ENCODE measurements at places on chromosomes 16 and 17.

GRCh38 chr17:60107526-60108257, 29.0 kb upstream of the HEATR6 start:
- H3K4me1 ChIP-seq: no peaks in the 10 kb centered on the region
- H3K36me3 ChIP-seq: no peaks in the 10 kb centered on the region
- H3K27ac ChIP-seq: no peak overlapping the region
- DNase-seq: no peak
- H3K27me3 ChIP-seq: peaks cover 12% of the 10 kb centered on the region
- no peak overlapping the region for H3K4me3 ChIP-seq

DNA sequence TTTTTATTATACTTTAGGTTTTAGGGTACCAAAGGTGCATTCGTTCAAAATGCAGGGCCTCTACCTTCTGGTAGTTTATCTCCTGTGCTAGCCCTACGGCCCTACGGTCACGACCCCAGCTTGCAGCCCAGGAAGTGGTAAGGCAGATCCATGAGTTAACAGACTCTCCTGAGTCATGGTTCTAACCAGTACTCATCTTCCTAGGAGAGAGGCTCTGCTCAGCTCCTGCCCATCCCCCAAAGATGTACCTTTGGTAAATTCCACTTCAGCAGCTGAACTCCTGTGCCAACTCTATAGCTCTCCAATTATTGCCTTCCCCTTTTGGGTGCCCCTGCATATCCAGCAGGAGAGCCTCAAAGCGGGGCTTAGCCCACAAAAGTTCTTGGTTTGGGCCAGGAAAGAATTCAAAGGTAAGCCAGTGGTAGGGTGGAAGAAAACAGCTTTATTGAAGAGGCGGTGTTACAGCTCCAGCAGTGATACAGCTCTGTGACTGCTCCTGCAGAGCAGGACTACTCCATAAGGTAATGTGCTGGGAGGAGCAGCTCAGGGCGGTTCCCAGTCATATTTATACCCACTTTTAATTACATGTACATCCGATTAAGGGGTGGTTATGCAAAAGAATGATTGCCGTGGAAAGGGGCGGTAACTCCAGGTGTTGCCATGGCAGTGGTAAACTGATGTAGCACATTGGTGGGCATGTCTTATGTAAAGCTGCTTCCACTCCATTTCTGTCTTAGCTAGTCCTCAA, 241.4 kb downstream of the PMP22 start:
- H3K27ac ChIP-seq: no peak overlapping the region
- no peaks in the 10 kb centered on the region for H3K36me3 ChIP-seq
- peaks cover 4% of the 10 kb centered on the region for H3K27me3 ChIP-seq
- peaks cover 7% of the 10 kb centered on the region for H3K4me1 ChIP-seq
- no peak for DNase-seq
- no peak overlapping the region for H3K4me3 ChIP-seq

DNA sequence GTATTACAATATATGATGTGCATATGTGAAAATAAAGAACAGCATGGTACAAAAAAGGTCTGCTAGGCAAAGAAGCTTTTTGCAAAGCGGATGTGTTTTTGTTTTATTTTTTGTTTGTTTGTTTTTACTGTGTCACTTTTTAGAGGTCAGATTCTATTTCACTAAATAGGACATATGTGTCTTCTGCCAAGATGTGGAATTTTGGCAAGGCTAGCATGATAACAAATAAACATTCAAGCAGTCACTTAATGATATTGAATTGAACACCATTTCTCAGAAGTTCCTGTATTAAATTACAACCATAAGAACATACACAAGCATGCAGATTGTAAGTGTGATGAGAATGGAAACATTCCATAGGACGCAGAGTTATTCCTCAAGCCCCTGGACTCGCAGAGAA, 492.7 kb downstream of the WWOX start:
- no peak overlapping the region for H3K4me3 ChIP-seq
- no peaks in the 10 kb centered on the region for H3K36me3 ChIP-seq
- H3K27ac ChIP-seq: no peak overlapping the region
- no peaks in the 10 kb centered on the region for H3K27me3 ChIP-seq

DNA sequence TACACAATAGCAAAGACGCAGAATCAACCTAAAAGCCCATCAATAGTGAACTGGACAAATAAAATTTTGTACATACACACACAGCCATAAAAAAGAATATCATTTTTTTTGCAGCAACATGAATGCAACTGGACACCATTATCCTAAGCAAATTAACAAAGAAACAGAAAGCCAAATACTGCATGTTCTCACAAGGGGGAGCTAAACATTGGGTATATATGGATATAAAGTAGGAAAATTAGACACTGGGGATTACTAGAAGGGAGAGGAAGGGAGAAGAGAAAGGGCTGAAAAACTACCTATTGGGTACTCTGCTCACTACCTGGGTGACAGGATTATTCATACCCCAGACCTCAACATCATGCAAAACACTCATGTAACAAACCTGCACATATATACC, 28.2 kb downstream of the ADAMTS18 start:
- no peak for DNase-seq
- H3K4me3 ChIP-seq: no peak overlapping the region
- H3K27me3 ChIP-seq: no peaks in the 10 kb centered on the region
- H3K4me1 ChIP-seq: peaks cover 5% of the 10 kb centered on the region

GRCh38 chr17:8013731-8014557, 11.5 kb downstream of the GUCY2D start:
- H3K27me3 ChIP-seq: peaks cover 38% of the 10 kb centered on the region
- peak overlapping the region; percentile 49 for H3K4me3 ChIP-seq
- peaks cover 6% of the 10 kb centered on the region for H3K4me1 ChIP-seq
- H3K27ac ChIP-seq: no peak overlapping the region
- H3K36me3 ChIP-seq: no peaks in the 10 kb centered on the region
- DNase-seq: no peak

DNA sequence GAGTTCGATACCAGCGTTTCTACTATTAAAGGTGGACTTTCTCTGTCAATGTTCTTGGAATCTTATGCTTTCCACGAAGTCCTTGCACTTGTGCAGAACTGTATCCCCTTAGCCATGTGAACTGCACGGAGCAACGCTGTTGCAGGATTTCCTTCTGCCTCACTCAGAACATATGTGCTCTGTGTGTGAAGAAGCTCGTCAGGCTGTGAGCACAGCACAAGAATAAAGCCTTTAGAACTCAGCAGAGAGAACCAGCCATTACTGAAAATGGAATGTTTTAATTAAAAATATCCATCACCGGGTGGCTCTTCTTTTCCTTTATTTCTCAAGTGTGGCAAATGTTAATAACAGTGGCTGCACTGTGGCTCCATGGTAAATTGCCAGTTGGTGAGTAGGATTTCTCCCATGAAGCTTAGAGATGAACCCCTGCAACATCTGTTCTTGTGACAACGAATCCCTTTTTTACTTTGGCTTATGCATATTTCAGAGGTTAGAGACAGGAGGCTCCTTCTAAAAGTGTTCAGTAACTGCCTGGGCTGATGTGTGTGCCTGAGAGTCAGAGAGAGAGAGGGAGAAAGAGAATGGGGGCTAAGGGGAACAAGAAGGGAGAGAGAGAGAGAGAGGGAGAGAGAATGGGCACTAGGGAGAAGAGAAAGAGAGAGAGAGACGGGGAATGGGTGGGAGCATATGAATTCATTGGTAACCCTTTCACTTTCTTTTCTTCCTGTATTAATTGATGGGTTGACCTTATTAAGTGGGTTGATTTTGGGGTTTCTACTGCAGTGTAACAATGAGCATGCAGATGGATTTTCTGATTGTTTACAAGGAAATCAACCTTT, 50.0 kb downstream of the RPTOR start:
- H3K4me1 ChIP-seq: peaks cover 49% of the 10 kb centered on the region
- no peak for DNase-seq
- H3K27ac ChIP-seq: peak overlapping the region; percentile 57
- no peaks in the 10 kb centered on the region for H3K27me3 ChIP-seq
- H3K4me3 ChIP-seq: no peak overlapping the region
- H3K36me3 ChIP-seq: peaks cover 3% of the 10 kb centered on the region

GRCh38 chr16:60744198-60744597, 1292.0 kb downstream of the CDH8 start:
- no peak overlapping the region for H3K27ac ChIP-seq
- H3K4me3 ChIP-seq: no peak overlapping the region
- DNase-seq: no peak

DNA sequence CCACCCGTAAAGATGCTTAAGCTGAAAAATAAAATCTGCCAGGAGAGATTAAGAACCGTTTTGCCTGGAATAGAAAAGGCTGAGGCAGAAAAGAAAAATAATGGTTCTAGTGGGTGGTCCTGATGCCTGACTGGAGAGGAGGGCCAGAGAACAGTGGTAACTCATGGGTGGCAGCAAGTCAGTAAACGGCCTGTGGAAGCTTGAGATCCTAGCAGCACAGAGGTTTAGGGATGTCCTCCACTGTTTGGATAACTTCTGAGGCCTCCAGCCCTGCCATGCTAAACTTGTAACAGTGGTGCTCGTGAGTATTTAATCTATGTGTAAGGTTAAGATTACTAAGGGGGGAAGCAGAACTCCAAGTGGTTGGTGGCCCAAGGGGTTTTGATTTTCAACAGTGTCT, 21.2 kb upstream of the PHAF1 start:
- no peaks in the 10 kb centered on the region for H3K27me3 ChIP-seq
- no peaks in the 10 kb centered on the region for H3K36me3 ChIP-seq
- H3K27ac ChIP-seq: no peak overlapping the region
- H3K4me3 ChIP-seq: no peak overlapping the region
- H3K4me1 ChIP-seq: peaks cover 24% of the 10 kb centered on the region

- DNase-seq: no peak
- no peak overlapping the region for H3K4me3 ChIP-seq
- no peaks in the 10 kb centered on the region for H3K27me3 ChIP-seq
These were observed 31.9 kb downstream of the RMI2 start for GRCh38 chr16:11377154-11377553.

GRCh38 chr16:67170168-67170948, at the start of gene NOL3:
Gene NOL3 (plus strand): TSS chr16:67170538.
- peak within 1 kb of the TSS; percentile 88 for H3K27ac ChIP-seq
- no peak for DNase-seq
- H3K27me3 ChIP-seq: peaks cover 82% of the 10 kb centered on the region

GRCh38 chr16:80893686-80894085, 89.3 kb upstream of the CDYL2 start:
- no peaks in the 10 kb centered on the region for H3K27me3 ChIP-seq
- H3K4me1 ChIP-seq: peaks cover 6% of the 10 kb centered on the region
- DNase-seq: no peak
- no peak overlapping the region for H3K27ac ChIP-seq
- H3K36me3 ChIP-seq: no peaks in the 10 kb centered on the region
- H3K4me3 ChIP-seq: no peak overlapping the region

DNA sequence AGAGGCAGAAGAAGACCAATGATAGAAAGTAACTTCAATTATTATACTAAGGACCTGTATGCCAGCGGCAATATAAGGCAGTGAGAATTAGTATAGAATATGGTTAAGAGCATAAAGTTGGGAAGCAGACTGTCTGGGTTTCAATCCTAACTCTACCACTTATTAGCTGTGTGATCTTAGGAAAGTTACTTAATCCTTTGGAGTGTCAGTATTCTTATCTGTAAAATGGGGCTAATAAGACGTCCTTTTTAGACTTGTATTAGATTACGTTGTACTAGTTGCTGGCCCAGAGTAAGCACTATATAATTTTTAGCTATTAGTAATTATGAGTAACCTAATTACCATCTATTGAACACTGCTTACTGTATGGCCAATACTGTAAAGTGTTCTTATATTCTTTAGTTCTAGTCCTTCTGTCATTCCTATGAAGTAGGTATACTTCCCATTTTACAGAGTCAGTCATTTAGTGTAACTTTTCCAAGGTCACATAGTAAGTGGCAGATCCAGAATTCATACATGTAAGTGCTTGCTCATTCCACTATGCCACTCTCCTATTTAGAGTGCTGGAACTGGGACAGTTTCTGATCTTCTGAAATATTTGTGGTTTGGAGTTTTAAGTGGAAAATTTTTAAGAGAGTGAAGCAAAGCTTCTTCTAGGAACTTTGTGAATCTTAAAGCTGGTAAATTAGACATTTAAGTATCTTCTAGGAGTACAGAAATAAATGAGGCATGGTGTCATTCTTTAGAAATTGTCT, 22.5 kb downstream of the HEATR9 start:
- H3K4me1 ChIP-seq: no peaks in the 10 kb centered on the region
- no peaks in the 10 kb centered on the region for H3K27me3 ChIP-seq

- peaks cover 40% of the 10 kb centered on the region for H3K4me1 ChIP-seq
- H3K4me3 ChIP-seq: no peak overlapping the region
- no peak for DNase-seq
- no peaks in the 10 kb centered on the region for H3K36me3 ChIP-seq
- no peak overlapping the region for H3K27ac ChIP-seq
These were observed 88.6 kb upstream of the NKD1 start for GRCh38 chr16:50459496-50460080.

GRCh38 chr17:9677411-9677810, 32.1 kb downstream of the USP43 start:
- DNase-seq: no peak
- H3K4me3 ChIP-seq: no peak overlapping the region
- no peaks in the 10 kb centered on the region for H3K27me3 ChIP-seq
- peaks cover 16% of the 10 kb centered on the region for H3K36me3 ChIP-seq

DNA sequence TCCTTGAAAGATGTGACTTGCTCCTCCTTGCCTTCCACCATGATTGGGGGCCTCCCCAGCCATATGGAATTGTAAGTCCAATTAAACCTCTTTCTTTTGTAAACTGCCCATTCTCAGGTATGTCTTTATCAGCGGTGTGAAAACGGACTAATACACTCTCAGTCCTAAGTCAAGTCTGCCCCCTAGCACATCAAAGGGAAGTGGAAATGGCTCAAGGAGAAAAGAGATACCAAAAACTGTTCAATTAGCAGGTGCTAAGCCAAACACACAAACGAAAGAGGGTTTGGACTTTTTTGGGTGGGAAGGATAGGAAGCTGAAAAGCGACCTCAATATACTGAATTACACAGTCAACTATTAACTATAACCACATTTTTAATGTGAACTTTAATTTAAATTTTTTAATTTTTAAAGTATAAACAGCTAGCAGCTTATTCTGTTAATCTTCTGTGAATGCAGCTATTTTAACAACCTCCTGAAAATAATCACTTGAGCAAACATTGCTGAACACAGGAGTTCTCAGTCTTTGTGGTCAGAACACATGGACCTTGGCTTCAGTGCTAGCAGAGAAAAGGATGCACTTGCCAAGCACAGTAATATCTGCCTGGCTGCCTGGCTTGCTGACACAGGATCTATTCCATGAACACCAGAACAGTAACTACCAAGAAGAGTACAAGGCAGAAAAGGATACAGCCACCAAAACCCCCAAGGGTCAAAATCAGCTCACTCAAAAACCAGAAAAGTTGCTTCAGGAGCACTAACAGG, 10.9 kb downstream of the ZNF18 start:
- no peak for DNase-seq
- no peak overlapping the region for H3K27ac ChIP-seq
- no peak overlapping the region for H3K4me3 ChIP-seq
- no peaks in the 10 kb centered on the region for H3K4me1 ChIP-seq
- peaks cover 30% of the 10 kb centered on the region for H3K36me3 ChIP-seq

Measured in type B pancreatic cell (in vitro differentiated cells).